ENCODE measurements at places on chromosomes 5 and 9.

GRCh38 chr9:134236935-134237629, 72.7 kb upstream of the RNU6ATAC start:
- no peak for DNase-seq

DNA sequence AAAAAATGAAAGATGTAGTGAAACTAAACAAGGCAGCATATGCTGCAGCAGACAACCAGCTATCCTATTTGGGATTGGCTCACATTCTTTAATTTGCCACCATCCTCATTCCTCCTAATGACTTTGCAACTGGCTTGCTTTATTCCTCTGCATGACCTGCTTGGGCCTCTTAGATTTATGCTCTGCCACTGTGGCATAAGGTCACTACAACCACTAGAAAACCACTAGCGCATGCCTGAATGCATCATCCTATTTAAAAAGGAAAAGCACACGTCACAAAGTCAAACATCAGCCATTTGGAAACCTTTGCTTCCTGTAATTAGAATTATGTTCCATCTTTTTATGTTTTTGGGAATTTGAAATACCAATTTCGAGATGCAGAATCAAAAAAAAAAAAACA, 40.8 kb upstream of the CCDC152 start:
- DNase-seq, result no peak

- DNase-seq, result no peak
These were observed 58.0 kb upstream of the FBN2 start for GRCh38 chr5:128596071-128596470.

- no peak for DNase-seq
These were observed 446.2 kb upstream of the RIOK2 start for GRCh38 chr5:97629276-97629675.

DNA sequence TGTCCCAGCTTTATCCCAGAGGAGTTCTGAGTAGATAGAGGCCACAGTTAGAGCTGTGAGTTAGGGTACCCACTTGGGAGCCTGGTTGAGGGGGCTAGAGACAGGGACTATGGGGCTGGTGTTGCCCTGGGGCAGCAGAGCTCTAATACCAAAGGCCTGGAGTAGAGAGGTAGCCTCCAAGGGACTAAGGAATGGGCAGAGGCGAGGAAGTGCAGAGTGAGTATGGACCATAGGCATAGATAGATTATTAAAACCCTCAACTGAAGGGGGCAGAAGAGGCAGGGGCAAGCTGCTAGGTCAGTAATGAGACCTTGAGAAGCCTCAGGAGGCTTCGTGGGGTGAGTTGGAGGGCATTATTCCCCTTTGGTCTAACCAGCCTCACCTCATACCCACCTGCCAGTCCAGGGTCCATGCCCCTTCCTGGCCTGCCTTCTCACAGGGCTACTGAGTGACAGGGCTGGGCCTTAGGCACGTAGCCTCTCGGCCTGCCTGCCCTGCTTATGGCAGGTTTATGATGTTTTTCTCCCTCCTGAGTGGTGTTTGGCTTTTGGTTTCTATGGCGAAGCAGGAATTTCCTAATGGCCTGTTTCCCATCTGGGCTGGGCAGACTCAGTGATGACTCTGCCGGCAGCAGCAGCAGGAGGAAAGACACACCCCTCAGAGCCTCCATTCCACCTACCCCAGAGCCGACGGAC, 8.0 kb downstream of the PDLIM4 start:
- no peak for DNase-seq

GRCh38 chr9:128913048-128913900, 7.5 kb upstream of the PHYHD1 start:
- no peak for DNase-seq

Measured in NCI-H187 (cell line).